Activated CD8-positive, alpha-beta memory T cell treated with anti-CD3 and anti-CD28 coated beads for 4 hours (primary cell): ENCODE measurements at places on chromosomes 5 and 9.

- DNase-seq: no peak
Observed at GRCh38 chr5:142233083-142234032, 91.5 kb downstream of the SPRY4 start.

DNA sequence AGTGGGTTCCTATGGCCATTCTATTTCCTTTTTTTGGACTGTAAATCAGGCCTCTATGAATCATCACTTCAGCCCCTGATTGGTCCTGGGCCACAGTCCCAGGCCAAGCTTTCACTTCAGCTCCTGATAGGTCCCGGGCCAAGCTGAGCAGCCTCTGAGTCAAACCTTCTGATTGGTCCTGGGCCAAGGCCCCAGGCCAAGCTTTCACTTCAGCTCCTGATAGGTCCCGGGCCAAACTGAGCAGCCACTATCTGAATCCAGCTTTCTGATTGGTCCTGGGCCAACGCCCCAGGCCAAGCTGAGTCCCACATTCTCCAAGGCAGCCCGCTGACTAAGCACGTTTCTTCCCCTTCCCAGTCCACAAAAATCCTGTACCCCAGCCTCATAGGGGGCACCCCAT, 1972.9 kb upstream of the ACO1 start:
- no peak for DNase-seq

DNA sequence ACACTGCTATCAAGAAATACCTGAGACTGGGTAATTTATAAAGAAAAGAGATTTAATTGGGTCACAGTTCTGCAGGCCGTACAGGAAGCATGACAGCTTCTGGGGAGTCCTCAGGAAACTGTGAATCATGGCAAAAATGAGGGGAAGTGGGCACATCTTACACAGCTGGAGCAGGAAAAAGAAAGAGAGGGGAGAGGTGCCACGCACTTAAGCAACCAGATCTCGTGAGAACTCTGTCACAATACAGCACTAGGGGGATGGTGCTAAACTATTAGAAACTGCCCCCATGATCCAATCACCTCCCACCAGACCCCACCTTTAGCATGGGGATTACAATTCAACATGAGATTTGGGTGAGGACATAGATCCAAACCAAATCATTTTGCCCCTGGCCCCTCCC, 105.5 kb upstream of the CPLX2 start:
- no peak for DNase-seq

DNA sequence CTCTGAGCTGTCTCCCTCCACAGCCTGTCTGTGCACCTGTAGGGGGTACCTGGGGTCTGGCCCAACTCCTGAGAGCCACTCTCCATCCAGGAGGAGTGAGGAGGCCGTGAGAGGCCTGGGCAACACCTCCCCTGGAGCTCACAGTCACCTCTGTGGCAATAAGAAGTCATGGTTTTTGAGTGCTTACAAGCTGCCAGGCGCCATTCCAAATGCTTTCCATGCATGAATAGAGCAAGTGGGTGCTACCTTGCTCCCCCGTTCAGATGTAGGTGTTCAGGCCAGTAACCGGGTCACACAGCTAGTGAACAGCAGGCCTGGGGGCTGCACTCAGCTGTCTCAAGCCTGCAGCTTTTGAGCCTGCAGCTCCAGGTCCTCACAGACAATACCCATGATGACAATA, 30.6 kb downstream of the CORO2A start:
- no peak for DNase-seq

DNA sequence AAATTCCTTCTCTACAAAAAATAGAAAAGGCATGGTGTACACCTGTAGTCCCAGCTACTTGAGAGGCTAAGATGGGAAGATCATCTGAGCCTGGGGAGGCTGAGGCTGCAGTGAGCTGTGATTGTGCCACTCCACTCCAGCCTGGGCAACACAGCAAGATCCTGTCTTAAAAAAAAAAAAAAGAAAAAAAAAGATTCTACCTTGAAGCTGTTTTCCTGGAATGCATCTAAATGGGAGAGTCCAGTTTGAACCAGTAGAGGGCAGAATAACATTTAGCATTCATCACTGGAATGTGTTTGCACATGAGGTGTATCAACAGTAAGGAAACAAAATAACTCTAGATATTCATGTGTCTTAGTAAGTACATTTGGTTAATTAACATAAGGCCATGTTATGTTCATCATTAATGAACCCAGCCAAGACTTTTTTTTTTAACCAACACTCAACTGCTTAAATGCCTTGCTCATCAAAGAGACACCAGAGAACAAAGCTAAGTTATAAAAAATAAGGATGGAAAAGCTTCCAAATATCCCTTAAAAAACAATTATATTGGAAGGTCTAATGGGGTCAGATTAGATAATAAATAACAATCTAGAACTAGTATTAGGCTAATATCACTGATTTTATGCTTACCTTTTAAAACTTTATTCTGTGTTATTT, 16.1 kb downstream of the IFNE start:
- no peak for DNase-seq

GRCh38 chr5:29897916-29898315, 1295.6 kb upstream of the CDH6 start:
- DNase-seq: no peak

GRCh38 chr5:158638396-158638795, 461.3 kb downstream of the EBF1 start:
- DNase-seq: no peak

- no peak for DNase-seq
Observed at GRCh38 chr5:62650197-62650596, 71.6 kb downstream of the LRRC70 start.
